Stimulated activated CD8-positive, alpha-beta memory T cell treated with anti-CD3 and anti-CD28 coated beads, Interleukin-7, amount 100 ng/mL, for 4 hours (primary cell): ENCODE measurements at places on chromosomes 2 and 18.

GRCh38 chr18:6254456-6254855, 160.3 kb downstream of the L3MBTL4 start:
- DNase-seq = no peak

- DNase-seq = no peak
These were observed 1.9 kb upstream of the GALNT14 start for GRCh38 chr2:31140151-31140550.

DNA sequence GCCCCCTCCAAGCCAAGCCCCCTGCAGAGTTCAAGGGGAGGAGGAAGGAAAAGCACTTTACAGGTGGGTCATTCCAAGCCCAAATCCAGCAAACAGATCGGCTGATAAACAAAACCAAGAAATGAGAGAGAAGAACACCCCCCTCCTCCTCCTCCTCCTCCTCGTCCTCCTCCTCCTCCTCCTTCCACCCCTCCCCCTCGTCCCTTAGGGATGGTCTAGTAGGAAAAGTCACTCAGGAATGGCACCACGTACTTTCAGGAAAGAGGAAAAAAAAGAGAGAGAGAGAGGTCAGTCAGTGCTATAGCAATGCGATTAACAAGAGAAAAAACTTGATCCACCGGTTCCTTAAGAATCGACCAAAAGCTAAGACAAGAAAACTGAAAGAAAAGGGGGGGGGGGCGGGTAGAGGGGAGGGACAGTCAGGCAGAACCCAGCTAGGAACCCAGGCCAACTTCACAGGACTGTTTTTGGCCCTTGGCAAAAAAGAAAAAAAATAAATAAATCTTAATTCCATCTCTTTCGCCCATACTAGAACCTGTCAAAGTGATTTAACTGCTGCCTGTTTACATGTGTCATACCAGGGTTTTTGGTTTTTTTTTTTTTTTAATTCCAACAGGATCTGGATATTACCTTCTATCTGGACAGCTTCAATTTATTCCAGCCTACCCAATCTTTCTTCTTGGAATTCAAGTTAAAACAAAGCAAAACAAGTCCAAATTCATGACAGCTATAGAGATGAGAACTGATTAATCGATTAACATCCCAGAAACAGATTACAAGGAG, 906 bp downstream of the IKZF2 start:
- no peak for DNase-seq

DNA sequence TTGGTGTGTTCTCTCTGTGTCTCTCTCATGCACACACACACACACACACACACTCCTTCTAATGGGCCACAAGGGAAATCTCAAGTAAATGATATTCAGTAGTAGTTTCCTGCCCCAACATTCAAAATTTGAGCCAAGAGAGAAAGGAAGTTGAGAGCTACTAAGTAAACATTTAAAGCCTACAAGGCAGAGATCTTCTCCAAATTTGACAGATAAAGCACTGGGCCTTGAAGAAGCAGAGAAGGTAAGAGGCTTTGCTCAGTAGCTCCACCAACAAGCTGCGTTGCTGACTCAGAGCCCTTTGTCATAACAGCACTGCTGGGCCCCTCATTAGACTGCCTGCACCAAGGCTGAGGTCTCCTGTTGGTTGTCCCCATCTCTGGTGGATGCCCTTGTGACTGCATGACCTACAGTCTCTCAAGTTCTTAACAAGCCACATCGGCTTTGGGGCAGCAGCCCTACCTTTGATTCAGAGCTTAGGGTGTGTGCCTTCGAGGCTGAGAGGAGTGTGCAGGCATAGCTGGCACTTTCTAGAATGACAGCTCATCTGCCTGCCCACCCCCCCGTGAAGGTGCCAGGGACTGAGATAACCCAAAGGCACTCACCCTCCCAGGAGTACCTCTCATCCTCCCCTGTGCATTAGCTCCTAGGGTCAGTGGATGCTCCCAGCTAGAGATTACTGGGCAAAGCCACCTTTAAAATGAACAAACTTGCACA, 32.3 kb upstream of the NEB start:
- no peak for DNase-seq

GRCh38 chr2:27627963-27628766, 647 bp downstream of the CCDC121 start:
- DNase-seq = no peak

DNA sequence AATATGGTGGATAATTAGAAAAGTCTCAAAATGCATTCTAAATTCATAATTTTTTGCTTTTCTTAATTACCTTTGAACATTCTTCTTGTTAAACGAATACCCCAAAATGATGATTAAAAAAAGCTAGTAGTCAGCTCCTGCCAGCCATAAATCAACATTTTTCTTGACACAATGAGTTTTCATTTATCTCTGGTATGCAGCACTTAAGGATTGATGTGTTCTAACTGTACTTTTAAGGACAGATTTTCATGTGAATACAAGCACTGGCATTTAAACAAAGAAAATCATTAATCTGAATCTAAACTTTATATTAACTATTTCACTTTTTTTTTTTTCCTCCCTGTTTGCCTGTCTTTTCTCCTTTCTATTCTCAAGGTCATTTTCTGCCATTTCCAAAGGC, 976.8 kb downstream of the TMEM182 start:
- DNase-seq = no peak

DNA sequence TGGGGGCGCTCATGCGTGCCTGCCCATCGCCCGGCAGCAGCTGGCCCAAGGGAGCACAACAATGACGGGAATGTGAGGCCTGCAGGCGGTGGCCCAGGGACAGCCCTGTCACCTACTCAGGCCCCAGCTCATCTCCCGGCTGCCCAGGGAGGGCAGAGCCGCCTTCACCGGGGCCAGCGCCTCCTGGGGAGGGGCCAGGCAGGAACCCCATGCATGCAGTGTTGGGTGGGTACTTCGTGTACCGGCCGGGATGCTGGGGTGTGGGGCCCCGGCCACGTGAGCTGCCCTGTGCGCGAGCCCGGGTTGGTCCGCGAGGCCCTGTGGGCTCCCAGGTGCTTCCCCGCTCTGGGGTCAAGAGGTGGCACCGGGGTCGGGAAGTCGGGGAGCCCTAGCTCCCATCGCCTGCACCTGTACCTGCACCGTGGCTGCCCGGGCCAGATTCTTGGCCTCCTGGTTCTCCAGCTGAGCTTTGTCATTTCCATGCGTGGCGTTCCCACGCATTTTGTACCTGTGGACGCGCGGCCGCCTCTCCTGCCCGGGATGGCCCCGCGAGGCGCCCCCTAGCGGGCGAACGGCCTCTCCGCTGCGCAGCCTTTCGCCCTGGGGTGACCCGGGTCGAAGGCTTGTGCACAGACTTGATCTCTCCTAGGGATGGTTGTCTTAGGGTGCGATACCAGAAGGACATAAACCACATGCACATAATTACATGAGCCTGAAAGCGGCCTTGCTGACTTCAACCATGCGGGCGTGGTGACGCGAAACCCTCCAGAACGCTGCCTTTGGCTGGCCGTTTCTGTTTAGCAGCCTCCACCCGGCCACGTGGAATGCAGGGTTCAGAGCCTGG, 950 bp downstream of the KLHL30 start:
- no peak for DNase-seq
